ENCODE measurements at places on chromosomes 6 and 20.

GRCh38 chr6:160128879-160129516 is 7.4 kb downstream of the SLC22A1 start:
- DNase-seq, result no peak

DNA sequence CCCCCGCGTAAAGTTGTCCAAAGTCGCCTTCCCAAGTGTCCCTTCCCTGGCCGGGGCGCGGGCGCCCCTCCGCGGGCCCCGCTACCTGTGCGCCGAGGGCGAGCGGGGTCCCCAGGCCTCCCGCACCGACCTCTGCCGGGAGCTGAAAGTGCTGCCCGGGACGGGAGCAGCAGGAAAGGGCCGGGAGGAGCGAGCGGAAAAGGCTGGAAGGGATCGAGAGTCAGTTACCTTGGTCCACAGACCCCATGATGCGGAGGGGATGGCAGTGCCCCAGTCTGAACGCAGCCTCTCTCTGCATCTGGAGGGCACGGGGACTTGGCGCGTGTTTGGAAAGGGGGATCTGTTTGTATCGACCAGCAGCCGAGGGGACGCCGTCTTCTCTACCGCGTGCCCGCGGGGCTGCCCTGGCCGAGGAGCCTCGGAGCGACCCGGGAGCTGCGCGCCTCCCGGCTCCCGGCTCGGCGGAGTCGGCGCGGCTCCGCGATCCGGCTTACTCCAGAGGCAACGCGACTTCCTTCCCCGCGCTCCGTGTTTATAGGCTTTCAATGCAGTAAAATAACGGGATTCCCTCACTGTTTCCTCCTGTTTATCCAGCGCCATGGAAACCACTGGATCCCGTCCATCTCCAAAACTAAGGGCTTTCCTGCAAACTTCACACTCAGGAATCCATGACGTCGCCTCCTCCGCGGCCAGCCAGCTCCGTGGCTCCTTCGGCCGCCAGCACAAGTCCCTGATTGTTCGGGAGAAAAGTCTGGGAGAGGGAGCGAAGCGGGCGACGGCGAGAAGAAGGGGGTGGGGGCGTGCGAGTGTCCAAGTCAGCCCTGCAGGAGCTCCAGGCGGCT is 20.0 kb upstream of the NFATC2 start:
- DNase-seq, result peak; percentile 98

GRCh38 chr6:25883991-25884390 is 9.9 kb upstream of the SLC17A3 start:
- DNase-seq, result no peak

GRCh38 chr6:1424306-1424927 is 35.0 kb downstream of the FOXF2 start:
- no peak for DNase-seq

GRCh38 chr6:170505306-170505705 is 47.8 kb downstream of the PSMB1 start:
- DNase-seq, result no peak

- DNase-seq, result no peak
Measured at GRCh38 chr20:59805786-59806577, 127.5 kb downstream of the SYCP2 start.

DNA sequence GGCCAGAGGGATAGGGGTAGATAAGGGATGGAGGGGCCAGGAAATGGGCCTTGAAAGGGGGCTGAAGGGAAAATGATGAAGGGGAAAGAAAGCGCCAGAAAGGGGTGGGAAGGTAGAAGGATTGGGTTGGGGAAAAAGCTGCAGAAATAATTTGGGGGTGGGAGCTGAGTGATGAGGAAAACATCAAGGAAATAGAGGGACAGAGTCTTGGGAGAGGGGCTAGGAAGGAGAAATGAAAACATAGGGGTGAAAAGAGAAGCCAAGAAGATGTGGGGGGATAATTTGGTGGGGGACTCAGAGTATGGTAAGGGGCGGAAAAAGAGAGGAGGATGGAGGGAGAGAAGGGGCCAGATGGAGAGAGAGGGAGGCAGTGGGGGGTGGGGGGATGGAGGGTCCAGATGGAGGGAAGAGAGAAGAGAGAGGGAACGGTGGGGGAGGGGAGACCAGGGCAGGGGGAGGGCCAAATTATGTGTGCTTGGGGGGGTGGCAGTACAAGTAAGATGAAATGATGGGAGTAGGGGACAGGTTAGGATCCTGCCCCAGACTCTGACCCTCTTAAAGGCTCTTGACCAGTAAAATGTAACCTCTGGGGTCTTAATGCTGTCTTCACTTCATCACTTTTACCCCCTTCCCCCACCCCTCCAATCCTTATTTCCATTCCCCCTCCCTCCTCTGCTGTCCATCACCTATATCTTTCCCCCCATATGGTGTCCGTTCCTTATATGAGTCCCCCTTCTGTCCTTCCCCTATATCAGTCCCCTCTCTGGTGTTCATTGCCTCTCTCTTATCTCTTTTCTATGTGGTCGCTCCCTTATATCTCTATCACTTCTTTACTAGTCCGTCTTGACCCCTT is 852 bp downstream of the SYNGAP1 start:
- no peak for DNase-seq

DNA sequence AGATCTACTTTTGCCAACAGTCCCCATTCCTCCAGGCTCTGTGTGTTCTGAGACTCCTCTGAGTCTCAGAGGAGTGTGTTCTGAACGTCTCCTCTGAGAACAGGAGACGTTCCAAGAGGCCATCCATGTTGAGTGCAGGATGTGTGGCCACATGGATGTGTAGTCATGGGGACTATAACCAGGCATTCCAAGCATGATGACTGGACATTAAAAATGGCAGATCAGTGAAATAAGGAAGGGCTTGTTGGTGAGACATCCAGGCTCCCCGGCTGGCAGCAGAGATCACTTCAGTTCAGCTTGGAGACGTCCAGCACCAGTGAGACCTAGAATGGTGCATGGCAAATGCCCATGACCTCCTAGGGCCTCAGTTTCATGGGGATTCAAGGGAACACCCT is 34.3 kb upstream of the POU5F1 start:
- no peak for DNase-seq

DNA sequence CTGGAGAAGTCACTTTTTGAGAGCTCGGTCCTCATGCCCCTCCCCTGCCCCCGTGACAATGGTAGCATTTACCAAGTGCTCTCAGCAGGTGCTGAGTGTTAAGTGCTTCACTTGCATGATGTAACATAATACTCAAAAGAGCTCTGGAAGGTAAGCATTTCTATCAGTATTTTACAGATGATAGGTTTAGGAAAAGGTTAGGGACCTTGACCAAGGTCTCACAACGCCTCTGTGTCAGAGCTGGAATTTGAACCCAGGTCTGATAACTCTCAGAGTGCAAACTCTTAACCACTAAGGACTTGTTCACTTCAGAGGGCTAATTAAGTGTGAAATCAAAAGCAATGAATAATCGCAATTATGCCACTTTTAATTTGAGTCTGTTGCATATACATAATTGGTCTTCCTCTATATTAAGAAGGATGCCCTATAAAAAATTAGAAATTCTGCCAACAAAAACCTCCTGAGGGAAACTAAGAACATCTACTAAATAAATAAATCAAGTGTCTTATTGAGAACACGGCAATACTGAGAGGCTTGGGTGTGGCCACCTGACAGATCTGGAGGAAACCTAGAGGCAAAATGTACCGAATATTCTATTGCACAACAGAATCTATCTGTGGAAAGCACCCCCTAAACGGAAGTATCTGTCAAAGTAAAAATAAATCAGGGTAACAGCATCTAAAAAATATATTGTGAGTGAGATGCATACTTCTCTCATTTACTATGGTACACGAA is 109.8 kb downstream of the BACH2 start:
- no peak for DNase-seq

DNA sequence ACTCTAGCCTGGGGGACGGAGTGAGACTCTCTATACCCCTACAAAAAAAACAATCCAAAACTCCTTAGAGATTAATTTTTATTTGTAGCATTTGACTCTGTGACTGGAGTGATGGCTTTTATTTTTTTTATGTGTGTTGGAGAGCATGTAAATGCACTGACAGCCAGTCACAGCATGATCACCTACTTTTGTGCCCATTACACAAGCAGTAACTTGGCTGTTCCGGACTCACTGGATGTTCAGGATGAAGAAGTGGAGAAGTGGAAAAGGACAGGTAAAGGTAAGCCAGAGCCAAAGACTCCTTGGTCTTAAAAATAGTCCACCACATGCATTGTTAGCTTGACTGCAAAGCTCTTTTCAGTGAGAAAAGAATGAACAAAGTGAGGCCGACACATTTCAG is 222.6 kb downstream of the FOXC1 start:
- DNase-seq, result no peak

GRCh38 chr6:111589366-111589765 is 16.3 kb downstream of the TRAF3IP2 start:
- DNase-seq, result no peak

DNA sequence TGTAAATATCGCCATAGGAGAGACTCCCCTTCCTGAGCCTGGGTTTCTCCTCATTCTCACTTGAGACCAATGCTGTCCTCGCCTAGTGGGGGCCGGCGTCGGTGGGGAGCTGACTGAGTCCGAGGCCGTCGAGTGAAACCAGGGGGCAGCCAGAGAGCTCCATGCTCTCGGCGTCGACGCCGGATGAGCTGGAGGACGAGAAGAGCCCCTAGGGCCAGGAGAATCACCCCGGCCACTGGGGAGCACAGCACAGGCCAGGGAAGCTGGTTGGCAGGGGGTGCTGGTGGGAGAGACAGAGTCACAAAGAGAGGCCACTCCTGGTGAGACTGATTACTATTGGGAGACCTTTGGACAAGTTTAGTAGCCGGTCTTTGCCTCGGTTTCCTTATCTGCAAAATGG is 6.4 kb upstream of the GPSM3 start:
- DNase-seq, result no peak

DNA sequence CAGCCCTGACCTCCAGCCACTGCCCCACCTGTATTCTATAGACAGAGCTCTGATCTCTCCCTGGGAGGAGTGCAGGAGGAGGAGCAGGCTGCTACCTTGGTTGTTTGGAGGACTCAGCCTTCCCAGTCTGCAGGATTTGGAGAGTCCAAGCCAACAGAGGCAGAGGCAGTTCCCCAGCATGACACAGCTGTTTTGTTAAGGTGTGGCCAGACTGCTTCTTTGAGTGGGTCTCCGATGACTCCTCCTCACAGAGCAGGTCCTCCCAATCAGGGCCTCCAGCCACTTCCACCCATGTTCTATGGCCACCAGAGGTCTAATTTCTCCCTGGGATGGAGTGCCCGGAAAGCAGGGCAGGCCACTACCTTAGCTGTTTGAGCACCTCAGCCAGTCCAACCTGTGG is 203.5 kb downstream of the HACE1 start:
- no peak for DNase-seq

DNA sequence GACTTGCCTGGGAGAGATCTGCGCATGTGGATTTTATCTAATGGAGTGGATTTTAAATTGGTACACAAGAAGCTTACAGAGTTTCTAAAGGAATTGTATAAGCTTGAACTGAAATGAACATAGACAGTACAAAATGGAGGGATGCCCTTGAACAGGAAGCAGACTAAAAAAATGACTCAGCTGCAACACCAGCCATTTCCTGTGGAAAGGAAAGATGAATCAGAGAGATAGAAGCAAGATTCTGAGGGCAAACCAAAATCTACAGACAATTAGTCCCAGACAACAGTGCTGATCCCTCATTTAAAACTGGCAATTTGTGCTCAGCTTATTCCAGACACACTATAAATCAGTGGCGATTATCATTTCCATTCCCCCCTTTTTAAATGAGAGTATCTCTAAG is 114.6 kb upstream of the TCF21 start:
- no peak for DNase-seq

- DNase-seq, result no peak
Measured at GRCh38 chr6:157674061-157674460, 149.0 kb upstream of the SNX9 start.

DNA sequence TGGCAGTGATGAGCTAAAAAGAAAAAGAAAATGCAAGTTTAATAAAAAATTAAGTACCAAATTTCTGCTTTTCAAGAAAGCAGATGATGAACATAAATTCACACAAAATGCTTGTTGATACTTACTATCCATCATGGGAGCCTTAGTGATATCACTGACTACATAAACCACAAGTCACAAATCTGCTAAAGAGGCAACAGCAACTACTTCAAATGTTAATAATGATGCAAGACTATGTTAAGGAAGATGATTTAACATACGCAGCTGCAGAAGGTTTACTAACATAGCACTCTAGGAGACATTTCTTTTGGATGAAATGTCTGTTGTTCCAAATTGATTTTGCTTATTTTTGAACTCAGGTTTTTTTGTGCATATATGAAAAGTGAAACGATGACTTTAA is 18.6 kb downstream of the FYN start:
- DNase-seq, result no peak

DNA sequence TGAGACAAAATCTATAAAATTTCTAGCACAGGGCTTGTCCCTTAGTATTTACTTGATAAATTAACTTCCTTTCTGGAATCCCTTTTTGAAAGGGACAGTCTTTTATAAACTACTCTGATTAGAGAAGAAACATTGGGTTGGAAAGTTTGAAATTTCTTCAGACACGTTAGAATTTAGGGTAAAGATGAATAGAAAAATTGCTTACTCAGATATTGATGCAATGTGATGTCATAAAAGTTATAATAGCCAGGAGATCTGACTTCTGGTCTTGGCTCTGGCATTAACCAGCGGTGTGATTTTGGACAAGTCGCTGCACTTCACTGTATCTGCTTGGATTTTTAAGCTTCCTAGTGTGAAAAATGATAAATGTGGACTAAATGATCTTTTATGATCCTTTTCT is 9.7 kb upstream of the TNFRSF21 start:
- no peak for DNase-seq

GRCh38 chr6:31614075-31614619 is 887 bp upstream of the AIF1 start:
- no peak for DNase-seq

DNA sequence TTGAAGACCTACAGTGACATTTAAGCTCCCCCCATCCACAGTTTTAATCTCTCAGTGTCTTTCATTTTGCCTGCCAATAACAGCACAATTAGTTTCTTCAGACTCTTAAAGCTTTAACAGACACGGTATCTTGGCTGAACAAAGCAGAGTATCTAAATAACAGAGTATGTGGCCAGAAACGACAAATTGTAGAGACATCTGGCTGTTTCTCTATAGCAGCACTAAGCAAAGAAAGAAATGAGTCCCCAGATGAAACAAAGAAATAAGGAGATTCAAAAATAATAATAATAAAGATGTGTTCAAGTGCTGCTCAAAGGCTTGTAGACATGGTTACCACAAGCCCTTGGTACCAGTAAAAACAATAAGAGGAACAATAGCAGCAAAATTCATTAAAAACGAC is 97.8 kb upstream of the HDAC2 start:
- peak; percentile 20 for DNase-seq

DNA sequence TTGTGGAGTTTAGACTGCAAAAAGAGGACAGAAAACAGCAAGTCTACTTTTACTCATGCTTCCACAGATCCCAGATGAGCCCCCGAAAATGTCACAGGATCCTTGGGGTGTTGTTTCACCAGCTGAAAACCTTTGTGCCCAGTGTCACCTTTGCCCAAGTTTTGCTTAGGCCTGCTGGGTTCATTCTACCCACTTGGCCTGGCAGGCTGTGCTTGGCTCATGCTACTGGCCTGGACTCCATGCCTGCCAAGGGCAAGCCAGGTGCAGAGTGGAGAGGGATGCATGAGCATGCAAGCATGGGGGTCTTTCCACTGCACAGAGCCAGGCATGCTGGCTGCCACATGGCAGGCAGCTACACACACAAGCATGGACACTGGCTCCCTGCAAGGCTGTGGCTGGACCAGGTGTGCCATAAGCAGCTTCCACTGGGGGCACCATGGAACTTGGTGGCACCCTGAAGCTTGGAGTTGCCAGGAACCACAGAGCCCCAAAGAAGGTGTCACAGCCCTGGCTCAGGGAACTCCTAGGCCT is 1082.0 kb downstream of the KHDRBS2 start:
- DNase-seq, result no peak
